ENCODE measurements at places on chromosomes 6 and 20. TPM values are rescaled to one million over a fixed set of nuclear protein-coding genes. Genes with fewer than 3 reads are reported as not detected.
A peak's percentile ranks its signal among the peaks of the same experiment; 100 is the strongest.

RRBP1 gene
- 59.6 TPM for total RNA-seq

SCGN gene
- not detected for total RNA-seq

RUNX2 gene
- 19.9 TPM for total RNA-seq

DUSP22 gene
- 38.1 TPM for total RNA-seq

TGM3 gene
- not detected for total RNA-seq

SLC24A3 gene
- not detected for total RNA-seq

GATA5 gene
- total RNA-seq: not detected

PKHD1 gene
- total RNA-seq: not detected

PREP gene
- total RNA-seq: 52.9 TPM

DNA sequence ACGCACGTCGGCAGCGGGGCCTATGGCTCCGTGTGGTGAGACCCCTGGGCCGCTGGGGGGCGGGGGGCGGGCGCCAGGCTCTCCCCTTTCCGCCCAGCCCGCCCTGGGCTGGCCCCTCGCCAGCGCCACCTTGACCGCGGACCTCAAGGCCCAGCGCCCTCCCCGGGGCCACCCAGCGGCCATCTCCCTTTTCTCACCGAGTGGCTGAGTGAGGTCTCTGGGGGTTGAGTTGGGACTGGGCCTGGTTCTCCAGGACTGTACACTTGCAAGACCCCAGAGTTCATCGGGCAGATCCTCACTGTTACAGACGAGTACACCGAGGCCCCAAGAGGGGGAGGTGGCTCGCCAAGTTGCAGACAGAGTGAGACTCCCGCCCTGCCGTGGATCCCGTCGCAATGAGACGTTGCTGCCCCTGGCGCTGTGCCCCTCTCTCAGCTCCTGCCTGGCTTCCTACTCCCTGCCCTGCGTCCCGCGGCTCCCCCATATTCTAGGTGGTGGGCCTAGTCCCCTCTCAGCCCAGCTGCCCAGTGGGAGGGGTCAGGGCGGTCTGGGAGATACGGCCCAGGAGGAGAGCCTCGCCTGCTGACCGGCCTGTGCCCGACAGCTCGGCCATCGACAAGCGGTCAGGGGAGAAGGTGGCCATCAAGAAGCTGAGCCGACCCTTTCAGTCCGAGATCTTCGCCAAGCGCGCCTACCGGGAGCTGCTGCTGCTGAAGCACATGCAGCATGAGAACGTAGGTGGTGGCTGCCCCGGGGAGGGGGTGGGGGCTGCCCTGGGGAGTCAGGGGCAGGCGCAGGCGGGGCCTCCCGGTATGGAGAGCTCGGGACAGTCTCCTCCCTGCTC, 576 bp downstream of the MAPK13 start:
- peak; percentile 76 for DNase-seq

DNA sequence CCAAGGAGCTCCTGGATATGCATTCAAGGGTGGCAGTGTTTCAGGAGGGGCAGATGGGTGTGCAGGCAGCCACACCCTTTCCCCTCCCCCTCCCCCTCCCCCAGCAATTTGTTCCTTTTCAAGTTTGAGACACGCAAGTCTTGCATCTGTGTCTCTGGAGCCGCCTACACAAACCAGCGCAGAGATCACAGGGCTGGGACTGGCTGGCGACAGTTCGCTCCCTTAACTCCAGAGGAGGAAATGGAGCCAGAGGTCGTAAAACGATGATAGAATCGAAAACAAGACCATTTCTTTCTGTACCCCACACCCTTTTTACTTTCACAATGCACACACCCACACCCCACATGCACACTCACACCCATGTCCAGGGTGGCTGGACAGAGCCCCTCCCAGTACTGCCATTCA, 163.1 kb downstream of the LY86 start:
- no peak for DNase-seq

GRCh38 chr6:163711615-163712565, 297.4 kb downstream of the QKI start:
- DNase-seq: no peak

GRCh38 chr6:133392641-133393040, 151.5 kb downstream of the EYA4 start:
- DNase-seq: no peak

DNA sequence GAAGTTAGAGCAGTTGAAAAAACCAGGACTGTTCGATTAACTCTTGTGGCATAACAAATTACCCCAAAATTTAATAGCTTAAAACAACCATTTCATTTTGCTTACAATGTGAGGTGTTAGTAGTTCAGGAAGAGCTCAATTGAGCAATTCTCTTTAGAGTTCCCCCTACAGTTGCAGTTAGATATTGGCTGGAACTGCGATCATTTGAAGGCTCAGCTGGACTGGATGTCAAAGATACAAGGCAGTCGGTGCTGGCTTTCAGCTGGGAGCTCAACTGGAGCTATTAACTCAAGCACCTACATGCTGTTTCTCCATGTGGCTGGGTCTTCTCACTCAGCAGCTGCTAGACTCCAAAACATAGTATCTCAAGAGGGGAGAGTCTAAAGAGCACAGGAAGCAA, 96.0 kb upstream of the LOC128125822 start:
- DNase-seq: no peak

GRCh38 chr6:164274493-164274892, 860.0 kb downstream of the QKI start:
- DNase-seq: no peak

GRCh38 chr20:50594591-50595432, 84.6 kb downstream of the PTPN1 start:
- no peak for DNase-seq

DNA sequence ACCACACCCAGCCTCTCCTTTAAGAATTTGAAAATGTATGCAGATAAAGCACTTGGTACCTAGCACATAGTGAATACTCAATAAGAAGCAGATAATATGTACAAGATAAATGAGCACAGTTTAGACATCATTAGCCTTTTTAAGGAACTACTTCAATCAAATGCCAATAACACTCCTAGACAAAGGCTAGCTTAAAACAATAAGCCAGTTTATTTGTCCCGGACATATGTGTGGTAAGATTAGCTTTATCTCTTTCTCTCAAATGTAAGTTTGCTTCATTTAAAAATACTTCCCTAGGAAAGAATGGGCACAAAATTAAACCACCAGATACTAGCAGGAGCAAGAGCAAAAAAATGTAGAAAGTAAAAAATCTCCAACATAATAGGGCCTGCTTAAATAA, 73.8 kb downstream of the MAP3K5 start:
- no peak for DNase-seq

DNA sequence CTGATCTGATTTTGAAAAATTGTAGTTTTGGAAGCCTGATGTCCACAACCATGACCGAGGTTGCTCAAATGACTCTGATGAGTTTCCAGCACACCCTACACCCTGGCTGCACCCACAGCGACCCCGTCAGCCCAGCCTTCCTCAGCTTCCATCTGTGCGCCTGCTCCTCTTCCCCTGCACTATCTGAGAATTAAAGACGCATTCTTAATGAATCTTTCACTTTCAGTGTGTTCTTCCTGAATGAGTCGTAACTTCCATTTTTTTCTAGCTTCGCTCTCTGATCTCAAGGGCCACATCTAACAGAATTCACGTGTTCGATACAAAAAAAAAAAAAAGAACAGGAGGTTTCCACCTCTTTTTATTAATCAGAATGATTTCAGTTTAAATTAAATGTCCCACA, 21.3 kb upstream of the RREB1 start:
- DNase-seq: peak; percentile 44

DNA sequence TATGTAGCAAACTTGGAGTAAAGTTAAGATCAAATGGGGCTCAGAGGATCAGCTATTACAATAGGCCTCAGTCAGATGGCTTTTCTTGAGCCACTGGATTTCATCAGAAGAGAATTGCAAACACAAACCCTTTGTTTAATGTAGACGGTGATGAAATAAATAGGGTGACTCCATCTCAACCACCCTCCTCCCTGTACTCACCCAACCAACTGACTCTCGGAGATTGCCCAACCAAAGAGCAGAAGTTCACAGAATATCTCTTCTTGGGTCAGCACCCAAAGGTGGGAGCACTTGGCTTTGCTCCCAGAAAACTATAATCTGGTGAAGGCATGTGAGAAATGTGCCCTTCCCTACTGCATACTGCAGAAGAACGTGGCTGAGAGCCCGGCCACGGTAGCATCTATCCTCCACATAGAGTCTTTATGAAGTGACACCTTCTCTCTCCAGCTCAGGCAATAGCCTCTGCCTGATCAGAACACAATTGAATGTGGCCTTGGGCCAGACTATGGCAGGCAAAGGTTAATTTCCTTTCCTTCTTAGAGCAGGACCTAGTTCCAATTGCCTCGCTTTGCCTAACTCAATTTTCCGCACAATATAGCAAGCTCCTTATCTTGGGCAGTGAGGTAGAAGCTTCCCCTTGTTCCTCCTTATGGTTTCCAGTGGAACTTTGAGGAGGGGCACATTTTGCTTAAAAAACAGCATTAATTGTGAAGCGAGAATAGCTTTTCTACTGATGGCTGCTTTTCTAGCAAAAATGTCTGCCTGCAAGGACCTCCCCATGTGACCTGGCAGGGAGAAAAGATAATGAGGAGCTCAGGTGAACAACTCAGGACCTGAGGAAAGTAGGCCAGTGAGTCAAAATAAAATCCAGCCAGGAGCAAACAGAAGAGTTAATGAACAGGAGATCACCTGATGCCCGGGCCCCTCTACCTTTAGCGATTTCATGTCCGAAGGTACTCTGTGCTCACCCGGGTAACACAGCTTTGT, 79.4 kb downstream of the GFOD1 start:
- DNase-seq: no peak

- DNase-seq: peak; percentile 28
Measured at GRCh38 chr6:108760126-108761050, 87.8 kb upstream of the ARMC2 start.

GRCh38 chr20:38617011-38617829, 15.6 kb downstream of the ARHGAP40 start:
- no peak for DNase-seq

DNA sequence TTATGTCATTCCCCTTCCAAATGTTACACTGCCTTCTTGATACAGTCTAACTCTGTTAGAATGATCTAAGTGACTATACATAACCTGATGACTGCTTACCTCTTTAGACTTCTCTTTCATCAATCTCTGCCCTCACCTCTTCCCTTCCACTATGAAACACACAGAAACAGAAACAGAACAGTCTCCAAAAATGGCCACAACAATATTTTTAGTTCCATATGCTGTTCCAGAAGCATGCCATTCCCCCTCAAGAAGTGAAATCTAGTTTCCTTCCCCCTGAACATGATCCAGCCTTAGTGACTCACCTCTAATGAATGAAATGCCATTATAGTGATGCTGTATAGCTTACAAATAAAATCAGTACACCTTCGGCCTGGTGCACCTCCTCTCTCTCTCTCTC, 229.3 kb upstream of the TENT5A start:
- DNase-seq: no peak

- no peak for DNase-seq
Measured at GRCh38 chr20:40703975-40704530, 15.0 kb upstream of the MAFB start.

DNA sequence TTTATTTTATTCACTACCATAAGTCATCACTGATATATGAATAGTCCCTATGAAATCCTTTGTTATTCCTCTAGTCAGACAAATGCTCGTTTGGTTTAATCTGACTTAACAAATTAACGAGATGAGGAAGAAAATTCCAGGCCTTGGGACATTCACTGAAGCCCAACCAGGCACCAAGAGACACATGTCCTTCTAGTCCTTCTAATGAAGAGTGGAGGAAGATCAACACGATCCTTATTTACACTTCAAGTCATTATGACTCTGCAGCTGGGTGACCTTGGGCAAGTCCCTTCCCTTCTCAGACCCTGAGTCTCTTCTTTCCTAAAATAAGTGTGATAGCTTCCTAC, 117.5 kb downstream of the CEBPB start:
- DNase-seq: no peak

- no peak for DNase-seq
Measured at GRCh38 chr20:56352345-56353055, 6.3 kb upstream of the FAM210B start.

- no peak for DNase-seq
Measured at GRCh38 chr6:99512033-99512432, 3.2 kb downstream of the USP45 start.

DNA sequence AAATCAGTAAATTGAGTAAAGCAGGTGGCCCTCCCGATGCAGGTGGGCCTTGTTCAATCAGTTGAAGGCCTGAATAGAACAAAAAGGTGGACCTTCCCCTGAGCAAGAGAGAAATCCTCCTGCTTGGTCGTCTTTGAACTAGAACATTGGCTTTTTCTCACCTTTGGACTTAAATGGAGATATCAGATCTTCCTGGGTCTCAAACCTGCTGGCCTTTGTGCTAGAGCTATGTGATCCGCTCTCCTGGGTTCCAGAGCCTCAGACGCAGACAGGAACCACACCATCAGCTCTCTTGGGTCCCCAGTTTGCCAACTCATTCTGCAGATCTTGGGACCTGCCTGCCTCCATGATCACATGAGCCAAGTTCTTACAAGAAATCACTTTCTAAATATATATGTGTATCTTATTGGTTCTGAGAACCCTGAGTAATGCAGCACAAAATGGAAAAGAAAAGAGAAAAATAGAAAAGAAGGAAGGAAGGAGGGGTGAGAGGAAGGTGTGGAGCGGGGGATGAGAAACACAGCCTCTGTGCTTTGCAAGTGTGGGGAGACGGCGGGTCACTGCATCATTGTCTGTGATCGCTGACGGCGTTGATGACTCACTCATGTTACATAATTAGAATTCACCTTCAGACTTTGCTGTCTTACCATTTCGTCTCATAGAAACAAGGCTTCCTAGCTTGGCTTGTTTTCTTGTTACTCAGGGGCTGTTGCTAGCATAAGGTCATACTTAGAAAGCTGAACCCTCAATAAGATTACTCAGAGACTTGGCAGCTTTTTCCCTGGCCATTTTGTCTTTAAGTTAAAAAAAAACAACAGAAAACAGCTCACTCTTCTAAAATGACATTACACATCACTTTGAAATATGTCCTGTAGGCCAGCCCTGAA, 85.7 kb upstream of the NEDD9 start:
- DNase-seq: peak; percentile 80

DNA sequence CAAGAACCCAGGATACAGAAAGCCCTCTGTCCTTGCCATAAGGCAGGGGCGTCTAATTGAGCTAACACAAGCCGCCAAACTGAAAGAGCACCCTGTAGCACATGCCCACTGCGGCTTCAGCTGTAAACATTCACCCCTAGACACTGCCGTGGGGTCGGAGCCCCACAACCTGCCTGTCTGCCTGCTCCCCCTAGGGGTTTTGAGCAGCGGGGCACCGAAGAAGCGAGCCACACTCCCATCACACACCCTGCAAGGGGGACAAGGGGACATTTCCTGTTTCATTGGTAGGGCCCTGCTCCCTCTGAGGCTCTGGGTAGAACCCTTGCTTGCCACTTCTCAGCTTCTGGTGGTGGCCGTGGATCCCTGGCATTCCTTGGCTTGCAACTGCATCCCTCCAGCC, 45.2 kb upstream of the BCLAF1 start:
- no peak for DNase-seq

- no peak for DNase-seq
Measured at GRCh38 chr6:97129106-97129505, 153.9 kb downstream of the MMS22L start.

GRCh38 chr6:129575378-129576118, 134.4 kb downstream of the ARHGAP18 start:
- no peak for DNase-seq

Data from activated CD8-positive, alpha-beta memory T cell treated with anti-CD3 and anti-CD28 coated beads, Interleukin-2, amount 10 ng/mL, durations not matched to agents 7 days and 5 days (primary cell).